ENCODE measurements at places on chromosomes 1 and 21.

GRCh38 chr21:42997053-42997452 is 22.7 kb downstream of the PKNOX1 start:
- DNase-seq = no peak

DNA sequence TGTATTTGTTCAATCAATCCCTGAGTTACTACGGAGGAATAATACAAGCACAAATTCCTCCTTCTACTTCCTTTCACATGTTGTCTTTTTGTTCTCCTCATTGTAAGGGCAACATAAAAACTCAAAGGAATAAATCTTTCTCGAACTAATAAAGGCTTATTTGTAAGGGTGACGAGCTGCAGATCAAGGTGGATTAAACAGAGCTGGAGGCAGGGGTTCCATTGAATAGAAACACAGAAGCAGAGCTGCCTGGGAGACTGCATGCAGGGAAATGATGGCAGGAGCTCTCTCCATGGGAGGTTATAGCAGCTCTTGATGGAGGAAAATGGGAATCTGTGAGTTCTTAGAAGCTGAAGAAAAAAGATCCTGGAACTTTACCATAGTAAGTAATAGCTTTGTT is 160.2 kb downstream of the CYYR1 start:
- DNase-seq = no peak

GRCh38 chr1:49252917-49253316 is 476.2 kb upstream of the BEND5 start:
- DNase-seq = no peak

DNA sequence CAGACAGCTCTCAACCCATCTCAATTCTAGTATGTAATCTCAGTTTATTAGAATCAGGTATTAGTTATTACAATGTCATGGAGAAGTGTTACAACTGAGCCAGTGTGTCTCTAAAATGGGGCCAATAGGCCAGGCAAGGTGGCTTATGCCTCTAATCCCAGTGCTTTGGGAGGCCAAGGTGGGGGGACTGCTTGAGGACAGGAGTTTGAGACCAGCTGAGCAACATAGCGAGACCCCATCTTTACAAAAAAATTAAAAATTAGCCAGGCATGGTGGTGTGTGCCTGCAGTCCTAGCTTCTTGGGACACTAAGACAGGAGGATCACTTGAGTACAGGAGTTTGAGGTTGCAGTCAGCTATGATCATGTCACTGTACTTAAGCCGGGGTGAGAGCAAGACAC is 104.9 kb downstream of the BCAR3 start:
- no peak for DNase-seq

GRCh38 chr21:18129526-18129925 is 115.1 kb upstream of the CHODL start:
- no peak for DNase-seq

GRCh38 chr1:110005971-110006370 is 21.4 kb downstream of the AHCYL1 start:
- no peak for DNase-seq

GRCh38 chr21:17428484-17428869 is 84.4 kb upstream of the CXADR start:
- no peak for DNase-seq

DNA sequence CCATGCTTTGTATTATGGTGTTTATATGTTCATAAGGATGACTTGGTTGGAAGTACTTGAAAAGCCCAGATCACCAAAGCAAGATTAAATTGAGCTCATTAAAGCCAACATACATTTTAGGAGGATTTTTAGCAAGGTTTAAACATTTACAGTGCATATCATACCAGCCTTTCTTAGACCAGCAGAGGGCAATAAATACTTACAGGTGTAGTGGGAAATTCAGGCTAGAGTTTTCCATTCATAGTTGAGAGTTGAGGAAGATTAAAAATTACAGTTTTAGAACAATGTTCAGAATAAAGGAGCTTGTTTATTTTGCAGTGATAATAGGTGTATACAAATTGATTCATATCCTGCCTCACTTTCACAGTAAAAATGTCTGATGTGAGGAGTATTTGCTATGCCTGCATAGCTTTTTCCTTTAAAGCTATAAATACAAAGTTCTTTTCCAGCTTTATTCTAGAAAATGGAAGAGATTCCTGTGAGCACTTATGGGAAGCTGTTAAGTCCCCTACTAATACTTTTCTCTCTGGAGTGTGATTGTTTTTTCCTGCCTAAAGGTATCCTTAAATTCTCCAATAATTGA is 35.3 kb downstream of the DTL start:
- DNase-seq = peak; percentile 57

DNA sequence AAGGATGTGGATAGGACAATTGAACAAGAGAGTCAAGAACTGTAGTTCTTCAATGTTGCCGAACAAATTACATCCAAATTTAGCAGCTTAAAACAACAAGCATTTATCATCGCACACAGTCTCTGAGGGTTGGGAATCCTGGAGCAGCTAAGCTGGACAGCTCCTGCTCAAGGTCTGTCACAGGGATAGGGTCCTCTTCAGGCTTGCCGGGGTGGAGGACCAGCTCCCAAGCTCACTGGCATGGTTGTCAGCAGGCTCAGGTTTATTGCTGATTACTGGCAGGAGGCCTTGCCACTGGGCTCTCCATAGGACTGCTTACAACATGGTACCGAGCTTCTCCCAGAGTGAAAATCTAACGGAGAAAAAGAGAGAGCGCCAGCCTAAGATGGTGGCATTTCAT is 22.1 kb upstream of the COX20 start:
- DNase-seq = no peak

GRCh38 chr1:115356356-115356755 is 18.3 kb upstream of the NGF start:
- DNase-seq = no peak

GRCh38 chr1:239558991-239559390 is 172.6 kb downstream of the CHRM3 start:
- no peak for DNase-seq

DNA sequence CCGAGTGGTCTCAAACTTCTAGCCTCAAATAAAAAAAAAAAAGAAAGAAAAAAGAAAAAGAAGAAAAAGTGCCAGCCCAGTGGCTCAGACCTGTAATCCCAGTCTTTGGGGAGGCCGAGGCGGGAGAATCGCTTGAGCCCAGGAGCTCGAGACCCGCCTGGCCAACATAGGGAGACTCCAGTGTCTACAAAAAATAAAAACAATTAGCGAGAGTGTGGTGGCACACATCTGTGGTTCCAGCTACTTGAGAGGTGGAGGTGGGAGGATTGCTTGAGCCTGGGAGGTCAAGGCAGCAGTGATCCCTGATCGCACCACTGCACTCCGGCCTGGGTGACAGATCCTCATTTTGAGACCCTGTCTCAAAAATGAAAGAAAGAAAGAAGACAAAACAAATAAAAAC is 1.4 kb upstream of the PTGFRN start:
- no peak for DNase-seq

DNA sequence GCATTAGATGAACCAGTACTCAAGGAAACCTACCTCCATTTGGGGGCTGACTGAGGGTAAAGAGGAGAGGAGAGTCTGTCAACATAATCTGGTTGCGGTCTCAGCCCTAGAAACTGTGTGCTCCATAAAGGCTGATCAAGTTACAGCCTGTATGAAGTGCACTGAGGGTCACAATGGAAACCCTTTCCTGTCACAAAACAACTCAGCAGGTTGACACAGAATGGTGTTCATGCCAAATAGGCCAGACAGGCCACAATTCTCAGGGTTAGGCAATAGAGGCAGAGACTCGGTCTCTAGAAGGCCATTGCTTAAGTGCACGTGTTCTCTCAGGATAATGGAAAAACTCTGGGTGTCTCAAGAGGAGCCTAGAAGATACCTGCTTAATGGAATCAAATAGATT is 4.1 kb upstream of the ANKRD35 start:
- no peak for DNase-seq

GRCh38 chr1:94909486-94909885 is 17.4 kb downstream of the CNN3 start:
- DNase-seq = no peak

- no peak for DNase-seq
Measured at GRCh38 chr1:218480588-218481099, 135.5 kb downstream of the TGFB2 start.

DNA sequence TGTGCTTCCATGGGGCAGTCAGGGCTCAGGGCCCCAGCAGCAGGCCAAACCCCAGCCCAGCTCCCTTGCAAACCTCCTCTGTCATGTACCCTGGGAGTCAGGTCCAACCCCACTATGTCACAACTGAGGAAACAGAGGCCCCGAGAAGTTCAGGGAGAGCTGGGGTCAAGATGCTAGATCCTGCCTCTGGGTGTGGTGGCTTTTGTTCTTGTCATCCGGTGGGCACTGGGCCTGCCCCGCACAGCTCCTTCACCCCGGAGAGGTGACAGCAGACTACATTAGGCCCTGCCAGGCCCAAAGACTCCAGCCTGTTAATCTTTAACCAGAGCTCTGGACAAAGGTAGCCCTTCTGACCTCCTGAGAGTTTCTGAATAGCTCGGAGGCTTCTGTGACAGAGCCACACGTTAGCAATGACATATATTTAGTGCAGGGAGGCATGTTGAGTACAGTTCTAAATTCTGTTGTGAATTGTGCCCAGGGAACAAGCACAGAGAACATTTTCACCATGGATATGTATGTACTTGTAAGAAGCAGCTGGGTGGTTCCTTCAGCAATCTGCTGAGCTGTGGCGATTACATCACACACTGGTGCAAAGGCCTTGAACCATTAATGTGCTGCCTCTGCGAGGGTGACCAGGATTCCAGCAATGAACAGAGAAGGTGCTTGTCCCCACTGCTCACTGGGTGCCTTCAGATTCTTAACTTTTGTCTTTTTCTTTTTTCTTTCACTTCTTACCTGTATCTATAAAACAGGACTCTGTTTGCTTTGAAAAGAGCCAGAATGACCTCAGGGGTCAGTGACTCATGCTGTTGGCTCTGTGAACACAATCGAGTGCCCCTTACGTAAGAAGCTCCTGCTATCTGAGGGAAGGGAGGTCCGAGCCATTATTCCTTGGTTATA is 102.8 kb downstream of the RHOU start:
- DNase-seq = peak; percentile 72

GRCh38 chr1:114554577-114554976 is 26.8 kb downstream of the BCAS2 start:
- no peak for DNase-seq

Measured in kidney capillary endothelial cell (primary cell).